ENCODE measurements at places on chromosomes 2 and 18. TPM values are rescaled to one million over a fixed set of nuclear protein-coding genes. Genes with fewer than 3 reads are reported as not detected.
A peak's percentile ranks its signal among the peaks of the same experiment; 100 is the strongest.

GRCh38 chr2:205511221-205511620 lies 171.1 kb upstream of the NRP2 start:
- no peak for DNase-seq
- no peaks in the 10 kb centered on the region for H3K36me3 ChIP-seq
- H3K4me3 ChIP-seq = no peak overlapping the region
- H3K27me3 ChIP-seq = no peaks in the 10 kb centered on the region
- H3K4me1 ChIP-seq = no peaks in the 10 kb centered on the region

DNA sequence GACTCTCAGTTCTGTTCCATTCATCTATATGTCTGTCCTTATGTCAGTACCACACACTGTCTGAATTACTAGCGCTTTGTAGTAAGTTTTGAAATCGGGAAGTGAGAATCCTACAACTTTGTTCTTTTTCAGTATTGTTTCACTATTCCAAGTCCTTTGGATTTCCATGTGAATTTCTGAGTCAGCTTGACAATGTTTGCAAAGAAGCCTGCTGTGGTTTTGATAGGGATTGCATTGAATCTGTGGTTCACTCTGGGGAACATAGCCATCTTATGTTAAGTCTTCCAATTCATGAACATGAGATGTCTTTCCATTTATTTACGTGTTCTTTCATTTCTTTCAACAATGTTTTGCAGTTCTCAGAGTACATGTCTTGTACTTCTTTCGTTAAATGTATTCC lies 15.0 kb downstream of the SLC3A1 start:
- no peak for DNase-seq
- peaks cover 5% of the 10 kb centered on the region for H3K4me1 ChIP-seq
- no peaks in the 10 kb centered on the region for H3K27me3 ChIP-seq

- no peaks in the 10 kb centered on the region for H3K27me3 ChIP-seq
- H3K4me1 ChIP-seq = no peaks in the 10 kb centered on the region
- H3K4me3 ChIP-seq = no peak overlapping the region
- DNase-seq = peak; percentile 80
Measured at GRCh38 chr18:22930089-22930713, 2.9 kb upstream of the RBBP8 start.

ALLC gene
- total RNA-seq = not detected

GRCh38 chr2:120919771-120920453 lies 184.2 kb downstream of the GLI2 start:
- H3K27me3 ChIP-seq = no peaks in the 10 kb centered on the region
- H3K27ac ChIP-seq = peak overlapping the region; percentile 77
- peaks cover 6% of the 10 kb centered on the region for H3K4me1 ChIP-seq
- peak; percentile 88 for DNase-seq
- no peaks in the 10 kb centered on the region for H3K36me3 ChIP-seq
- H3K4me3 ChIP-seq = no peak overlapping the region

GRCh38 chr18:42437646-42438045 lies 482.6 kb downstream of the PIK3C3 start:
- no peak for DNase-seq
- H3K27me3 ChIP-seq = no peaks in the 10 kb centered on the region
- no peak overlapping the region for H3K4me3 ChIP-seq

- H3K36me3 ChIP-seq = no peaks in the 10 kb centered on the region
- no peak overlapping the region for H3K27ac ChIP-seq
- H3K27me3 ChIP-seq = no peaks in the 10 kb centered on the region
- peaks cover 2% of the 10 kb centered on the region for H3K4me1 ChIP-seq
- DNase-seq = no peak
Measured at GRCh38 chr2:13000664-13001363, 284.1 kb downstream of the TRIB2 start.

DNA sequence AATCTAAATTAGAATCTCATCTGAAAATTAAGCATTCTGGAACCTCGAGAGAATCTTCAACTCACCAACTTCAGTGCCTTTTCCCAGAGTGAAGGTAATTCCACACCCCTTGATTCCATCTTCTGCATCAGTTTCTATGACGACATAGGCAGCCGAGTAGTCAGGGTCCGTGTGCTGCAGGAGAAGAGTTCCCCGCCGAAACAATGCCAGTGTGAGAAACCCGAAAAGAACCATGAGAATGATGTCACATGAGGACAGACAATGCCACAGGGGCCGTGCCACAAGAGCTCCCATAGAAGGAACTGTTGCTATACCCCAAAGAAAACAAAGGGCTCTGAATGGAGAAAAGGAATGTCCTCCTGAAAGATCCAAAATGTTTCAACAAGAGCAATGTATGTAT lies 6.0 kb downstream of the ENOSF1 start:
- H3K36me3 ChIP-seq = no peaks in the 10 kb centered on the region
- no peaks in the 10 kb centered on the region for H3K27me3 ChIP-seq
- no peaks in the 10 kb centered on the region for H3K4me1 ChIP-seq
- no peak for DNase-seq
- no peak overlapping the region for H3K27ac ChIP-seq

GRCh38 chr2:187054501-187055319 lies 205.7 kb upstream of the ZSWIM2 start:
- H3K4me1 ChIP-seq = no peaks in the 10 kb centered on the region
- no peak overlapping the region for H3K27ac ChIP-seq
- no peaks in the 10 kb centered on the region for H3K36me3 ChIP-seq
- no peaks in the 10 kb centered on the region for H3K27me3 ChIP-seq

DNA sequence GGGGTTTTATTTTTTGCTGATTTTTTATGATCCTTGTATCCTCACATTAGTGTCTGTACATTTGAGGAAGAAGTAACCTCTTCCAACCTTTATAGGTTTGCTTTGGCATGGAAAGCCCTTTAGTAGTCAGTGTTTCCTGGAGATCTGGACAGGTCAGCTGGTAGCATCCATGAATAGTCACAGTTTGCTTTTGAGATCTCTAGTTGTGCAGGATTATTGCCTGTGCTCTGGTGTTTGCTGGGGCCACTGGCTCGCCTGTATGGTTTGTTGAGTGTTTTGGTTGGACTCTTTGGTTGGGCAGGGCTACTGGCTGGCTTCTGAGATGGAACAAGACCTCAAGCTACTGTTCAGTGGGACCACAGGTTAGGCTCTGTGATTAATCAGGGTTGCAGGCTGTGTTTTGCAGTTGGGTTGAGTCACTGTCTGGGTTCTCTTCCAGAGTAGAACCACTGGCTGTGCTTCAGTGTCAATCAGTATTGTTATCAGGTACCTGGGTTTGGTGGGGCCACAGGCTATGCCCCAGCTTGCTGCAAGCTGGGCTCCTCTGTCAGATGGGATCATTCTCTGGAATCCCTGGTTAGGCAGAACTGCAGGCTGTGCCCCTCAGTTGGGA lies 20.0 kb downstream of the SP140L start:
- no peak overlapping the region for H3K27ac ChIP-seq
- DNase-seq = no peak
- no peak overlapping the region for H3K4me3 ChIP-seq
- no peaks in the 10 kb centered on the region for H3K36me3 ChIP-seq

MEIS1 gene
- total RNA-seq = 35.4 TPM

DNA sequence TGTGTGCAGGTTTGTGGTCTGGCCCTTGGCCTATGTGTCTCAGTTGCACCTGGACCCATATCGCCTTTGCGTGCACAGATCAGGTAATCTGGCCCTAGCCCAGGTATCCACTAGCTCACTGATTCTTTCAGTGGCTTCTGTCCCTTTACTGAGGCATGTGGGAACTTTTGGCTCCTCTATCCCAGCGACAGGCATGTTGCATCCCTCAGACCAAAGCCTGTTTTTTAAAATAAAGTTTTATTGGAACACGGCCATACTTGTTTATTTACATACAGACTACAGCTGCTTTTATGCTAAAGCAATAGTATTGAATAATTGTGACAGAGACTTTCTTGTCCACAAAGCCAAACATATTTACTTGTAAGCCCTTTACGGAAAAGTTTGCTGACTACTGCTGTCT lies 39.9 kb upstream of the UPP2 start:
- H3K4me3 ChIP-seq = no peak overlapping the region
- no peak for DNase-seq
- H3K36me3 ChIP-seq = no peaks in the 10 kb centered on the region
- H3K27me3 ChIP-seq = no peaks in the 10 kb centered on the region

GRCh38 chr2:95325590-95326432 lies 28.7 kb downstream of the KCNIP3 start:
- no peak overlapping the region for H3K4me3 ChIP-seq
- no peaks in the 10 kb centered on the region for H3K36me3 ChIP-seq
- H3K27me3 ChIP-seq = no peaks in the 10 kb centered on the region
- no peak for DNase-seq
- no peaks in the 10 kb centered on the region for H3K4me1 ChIP-seq
- H3K27ac ChIP-seq = no peak overlapping the region

- no peak overlapping the region for H3K4me3 ChIP-seq
- no peaks in the 10 kb centered on the region for H3K4me1 ChIP-seq
- no peak overlapping the region for H3K27ac ChIP-seq
- no peaks in the 10 kb centered on the region for H3K36me3 ChIP-seq
- no peak for DNase-seq
Measured at GRCh38 chr18:77980275-77980674, 730.6 kb downstream of the GALR1 start.

WNT10A gene
- total RNA-seq = not detected

DNA sequence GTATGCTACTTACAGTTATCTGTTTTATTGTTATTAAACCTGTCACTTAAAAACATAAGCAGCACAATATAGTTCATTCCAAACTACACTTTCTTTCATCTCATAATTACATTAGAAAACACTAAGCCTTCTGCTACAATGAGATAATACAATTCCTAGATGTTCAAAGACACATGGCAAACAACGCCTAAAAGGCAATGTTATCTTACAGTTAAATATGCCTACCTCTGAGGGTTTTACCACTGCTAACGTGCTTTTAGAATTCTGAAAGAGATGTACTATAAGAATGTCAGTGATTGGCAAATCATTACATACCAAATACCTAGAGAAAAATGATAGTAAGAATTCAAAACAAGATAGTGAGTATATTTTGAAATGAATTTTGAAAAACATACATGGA lies 46.8 kb upstream of the SPOPL start:
- DNase-seq = no peak
- no peaks in the 10 kb centered on the region for H3K27me3 ChIP-seq
- no peaks in the 10 kb centered on the region for H3K36me3 ChIP-seq
- H3K4me3 ChIP-seq = no peak overlapping the region
- H3K4me1 ChIP-seq = no peaks in the 10 kb centered on the region

GRCh38 chr2:32375228-32375892 lies 18.5 kb downstream of the BIRC6 start:
- no peak overlapping the region for H3K4me3 ChIP-seq
- H3K27ac ChIP-seq = no peak overlapping the region
- H3K36me3 ChIP-seq = no peaks in the 10 kb centered on the region
- DNase-seq = no peak

GRCh38 chr2:1854729-1855547 lies 110.6 kb upstream of the PXDN start:
- H3K27me3 ChIP-seq = no peaks in the 10 kb centered on the region
- H3K36me3 ChIP-seq = no peaks in the 10 kb centered on the region
- H3K4me1 ChIP-seq = no peaks in the 10 kb centered on the region
- no peak for DNase-seq
- H3K27ac ChIP-seq = no peak overlapping the region
- no peak overlapping the region for H3K4me3 ChIP-seq

All from aorta (tissue), 5 donors.